ENCODE measurements at places on chromosomes 4 and X. TPM values are rescaled to one million over a fixed set of nuclear protein-coding genes. Genes with fewer than 3 reads are reported as not detected.

The IQCM gene
- total RNA-seq, result not detected

The FHIP1A gene
- total RNA-seq, result not detected

The IL2RG gene
- 577 TPM for total RNA-seq

The MAGEB1 gene
- not detected for total RNA-seq

The MGAT4D gene
- total RNA-seq, result not detected
